Renal pelvis (tissue), 12 donors: ENCODE measurements at places on chromosomes 13 and 19.

GRCh38 chr13:49620170-49620621, 8.1 kb upstream of the ARL11 start:
- DNase-seq: no peak

- DNase-seq: no peak
Measured at GRCh38 chr13:103140001-103140671, 73.9 kb upstream of the SLC10A2 start.

DNA sequence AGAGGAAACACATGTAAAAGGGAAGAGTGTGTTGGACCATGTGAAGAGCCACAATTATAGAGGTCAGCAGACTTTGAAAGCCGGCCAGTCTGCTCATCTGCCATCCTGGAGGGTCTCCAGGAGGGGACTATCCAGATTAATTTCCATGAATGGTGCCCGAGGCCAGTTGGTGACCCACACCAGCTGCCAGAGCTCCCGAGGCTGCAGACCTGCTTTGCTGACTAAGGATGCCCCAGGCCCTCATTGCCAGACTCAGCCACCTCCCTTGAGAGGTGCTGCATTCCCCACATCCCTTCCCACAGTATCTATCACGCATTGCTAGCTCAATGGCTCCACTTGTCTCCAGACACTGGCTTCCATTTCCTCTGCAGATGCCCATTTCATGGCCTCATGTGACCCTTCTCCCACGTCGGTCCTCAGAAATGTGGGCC, 110.3 kb downstream of the NALCN start:
- DNase-seq: no peak

DNA sequence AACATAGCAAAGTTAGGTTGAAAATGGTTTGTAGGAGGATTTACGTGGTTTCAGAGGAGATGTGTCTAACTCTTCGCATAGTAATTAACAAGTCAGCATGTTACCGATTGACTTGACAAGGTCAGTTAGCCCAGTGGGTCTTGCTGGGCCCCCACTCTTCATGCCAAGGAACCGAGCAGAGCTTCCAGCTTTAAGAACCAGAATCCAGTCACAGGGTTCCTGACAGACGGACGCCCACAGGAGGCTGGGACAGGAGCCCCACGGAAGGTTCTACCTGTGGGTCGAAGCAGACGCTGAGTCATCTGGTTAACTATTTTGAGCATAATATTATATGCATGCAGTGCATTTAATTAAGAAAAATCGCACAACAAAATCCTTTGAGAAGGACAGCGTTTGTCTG, 3.5 kb downstream of the TMEM255B start:
- DNase-seq: no peak

GRCh38 chr13:97953376-97953970, at the start of gene IPO5:
Gene IPO5, plus strand, starts transcription at chr13:97953675. Its CDS starts 23,022 bp downstream, at chr13:97976697.
- no peak for DNase-seq

DNA sequence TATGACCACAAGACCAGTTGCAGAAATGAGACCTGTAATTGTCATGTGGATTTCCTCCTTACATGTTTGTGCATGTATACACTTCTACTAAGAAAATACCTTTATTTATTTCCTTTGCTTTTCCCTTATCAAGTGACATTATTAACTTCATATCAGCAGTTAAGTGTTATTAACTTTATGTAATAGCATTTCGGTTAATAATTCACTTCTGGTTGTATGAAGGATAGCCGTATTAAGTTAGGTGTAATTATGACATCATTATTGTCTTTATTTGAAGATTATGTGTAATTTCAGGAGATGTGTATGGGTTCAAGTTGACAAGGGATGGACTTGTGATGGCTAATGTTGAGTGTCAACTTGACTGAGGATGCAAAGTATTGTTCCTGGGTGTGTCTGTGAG, 881.2 kb upstream of the ATXN8OS start:
- DNase-seq: no peak

GRCh38 chr19:51394050-51394836, 3.9 kb upstream of the C19orf84 start:
- DNase-seq: peak; percentile 99

DNA sequence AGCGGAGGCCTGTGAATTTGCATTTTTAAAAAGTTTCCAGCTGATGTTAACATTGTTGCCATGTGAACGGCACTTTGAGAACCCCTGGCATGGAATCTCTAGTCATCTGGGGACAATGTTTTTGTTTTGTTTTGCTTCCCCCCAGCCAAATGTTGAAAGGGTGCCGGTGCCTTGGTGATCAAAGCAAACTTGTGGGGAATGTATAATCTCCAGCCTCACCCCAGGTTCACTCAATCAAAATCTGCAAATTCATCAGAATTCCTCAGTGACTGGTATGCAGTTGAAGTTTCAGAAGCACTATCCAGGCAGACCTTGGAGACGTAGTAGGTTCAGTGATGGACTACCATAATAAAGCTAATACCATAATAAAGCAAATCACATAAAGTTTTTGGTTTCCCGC, 428.7 kb downstream of the MYO16 start:
- no peak for DNase-seq

- DNase-seq: no peak
Measured at GRCh38 chr19:55644842-55645511, 1.5 kb downstream of the ZNF581 start.

DNA sequence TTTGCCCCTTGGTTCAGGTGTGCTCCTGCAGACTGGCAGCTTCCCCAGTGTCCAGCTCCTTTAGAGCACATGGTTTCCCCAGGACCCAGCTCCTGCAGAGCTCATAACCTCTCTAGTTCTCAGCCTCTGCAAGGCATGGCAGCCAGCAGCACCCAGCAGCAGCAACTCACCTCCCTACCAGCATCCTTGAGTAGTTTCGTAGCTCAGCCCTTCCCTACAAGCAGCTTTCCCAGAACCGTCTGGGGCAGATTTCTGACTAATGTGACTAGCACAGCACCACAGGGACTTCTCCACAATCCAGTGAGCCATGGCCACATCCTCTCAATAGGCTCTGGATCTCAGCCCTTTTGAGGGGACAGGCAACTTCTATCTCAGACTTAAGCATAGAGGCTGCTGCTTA, 14.1 kb upstream of the METTL21C start:
- no peak for DNase-seq

- peak; percentile 55 for DNase-seq
Measured at GRCh38 chr13:46831588-46832194, 34.7 kb upstream of the ESD start.

GRCh38 chr19:28990522-28990921, 222.4 kb downstream of the UQCRFS1 start:
- DNase-seq: peak; percentile 76
